ENCODE measurements at places on chromosomes 2 and 18.

GRCh38 chr2:64823794-64824193 lies 165.4 kb upstream of the SLC1A4 start:
- DNase-seq, result no peak

DNA sequence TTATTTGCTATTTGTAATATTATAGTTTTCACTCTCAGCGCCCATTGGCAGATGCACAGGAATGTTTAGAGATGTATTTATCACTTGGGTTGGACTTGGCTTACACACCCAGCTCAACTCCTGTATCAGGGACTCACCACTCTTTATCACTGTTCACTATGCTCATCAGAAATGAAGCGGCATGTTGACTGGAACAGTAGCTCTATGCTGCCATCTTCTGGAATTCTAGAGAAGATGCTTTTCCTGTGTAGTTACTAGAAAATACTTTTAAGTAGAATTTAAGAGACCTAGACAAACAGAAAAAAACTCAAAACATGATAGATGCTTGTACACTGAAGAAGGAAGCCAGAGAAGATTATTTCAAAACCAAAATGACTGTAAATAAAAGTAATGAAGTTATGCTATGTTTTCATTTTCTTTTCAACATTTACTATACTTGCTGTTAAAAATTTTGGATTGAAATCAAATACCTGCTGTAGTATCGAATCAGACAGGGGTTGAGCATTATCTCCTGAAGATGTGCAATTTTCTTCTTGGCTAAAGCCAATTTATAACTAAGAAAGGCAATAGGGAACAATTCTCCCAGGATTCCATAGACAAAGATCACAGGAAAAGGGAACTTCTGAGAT lies 47.4 kb upstream of the NXPH2 start:
- no peak for DNase-seq

GRCh38 chr2:204881655-204882054 lies 336.4 kb downstream of the PARD3B start:
- DNase-seq, result no peak

- no peak for DNase-seq
Measured at GRCh38 chr2:205908212-205909183, 177.5 kb downstream of the INO80D start.

DNA sequence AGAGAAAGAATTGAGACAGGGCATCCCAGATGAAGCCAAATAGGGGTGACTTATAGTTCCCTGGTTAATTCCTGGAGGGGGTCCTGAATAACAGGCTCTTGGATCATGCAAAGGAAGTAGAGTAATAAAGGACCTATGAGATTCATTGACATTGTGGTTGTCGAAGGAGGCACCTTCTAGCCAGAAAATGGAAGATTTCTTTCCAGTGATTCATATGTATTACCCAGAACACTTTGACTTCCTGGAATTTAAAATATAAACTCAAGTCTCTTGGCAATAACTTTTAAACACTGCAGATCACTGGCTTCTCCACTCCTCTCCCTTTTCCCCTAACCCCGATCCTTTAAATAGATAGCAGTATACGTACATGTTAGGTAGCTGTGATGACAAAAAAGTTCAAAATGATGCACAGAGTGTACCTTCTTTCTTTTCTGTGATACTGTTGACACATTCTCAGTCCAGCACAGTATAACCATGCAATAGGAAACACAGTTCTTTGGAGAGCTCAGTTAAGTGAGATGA lies 211.8 kb downstream of the LTBP1 start:
- no peak for DNase-seq

DNA sequence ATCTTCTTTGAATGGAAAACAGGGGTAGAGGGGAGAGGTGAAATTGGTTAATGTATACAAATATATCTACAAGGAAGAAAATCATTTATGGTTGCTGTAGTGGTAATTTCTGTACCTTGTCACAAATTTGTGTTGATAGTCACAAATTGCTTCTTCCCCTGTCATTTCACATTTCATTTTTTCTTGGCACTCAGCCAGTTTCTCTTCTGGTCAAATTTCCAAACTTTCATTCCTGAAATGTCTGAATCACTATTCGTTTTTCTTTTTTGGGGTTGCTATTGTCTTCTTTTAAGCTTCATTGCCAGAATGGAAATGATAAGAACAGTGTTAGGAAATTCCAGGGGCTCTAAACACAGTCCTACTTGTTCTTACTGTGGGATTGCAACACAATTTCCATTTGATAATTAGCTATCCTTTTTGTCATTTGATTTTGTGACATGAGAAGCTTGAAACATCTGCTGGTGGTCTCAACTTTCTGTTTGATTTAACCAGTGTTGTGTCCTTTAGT lies 136.0 kb upstream of the GCFC2 start:
- DNase-seq, result no peak

GRCh38 chr2:240519396-240520129 lies 38.2 kb downstream of the ANKMY1 start:
- no peak for DNase-seq

DNA sequence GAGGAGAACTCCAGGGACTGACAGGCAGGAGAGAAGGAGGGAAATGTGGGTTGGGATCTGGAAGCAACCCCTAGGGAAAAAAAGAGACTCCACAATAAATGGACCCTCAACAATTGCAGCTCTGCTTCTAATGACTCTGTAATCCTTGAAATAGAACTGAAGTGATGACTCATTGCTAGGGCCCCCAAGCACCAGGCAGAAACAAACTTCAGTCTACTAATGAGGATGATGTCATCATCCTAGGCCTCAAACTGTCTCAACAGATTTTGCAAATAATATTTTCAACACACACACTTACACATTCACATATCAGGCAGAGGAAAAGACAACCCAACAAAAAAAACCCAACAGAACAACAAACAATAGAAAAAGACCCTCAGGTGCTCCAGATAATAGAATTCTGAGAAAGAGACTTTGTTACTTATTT lies 143.3 kb downstream of the HDAC4 start:
- DNase-seq, result no peak

DNA sequence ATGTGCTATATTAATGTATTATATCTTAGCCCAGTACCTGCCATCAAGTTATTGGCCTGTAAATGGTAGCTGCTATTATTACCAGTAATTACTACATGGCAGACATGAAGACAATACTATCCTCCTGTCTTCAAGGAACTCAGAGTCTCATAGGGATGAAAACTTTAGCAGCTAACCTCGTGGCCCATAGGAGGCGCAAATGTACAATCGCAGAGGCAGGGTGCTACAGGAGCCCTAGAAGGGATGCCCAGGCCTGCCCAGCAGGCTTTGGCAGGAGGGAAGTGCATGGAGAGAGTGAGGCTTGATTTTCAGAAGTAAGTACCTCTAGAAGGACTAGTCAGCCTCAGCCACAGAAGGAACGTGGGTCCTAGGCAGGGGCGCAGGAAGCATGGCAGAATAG lies 44.7 kb upstream of the KIDINS220 start:
- DNase-seq, result no peak
